ENCODE measurements at places on chromosomes 16 and 17.

DNA sequence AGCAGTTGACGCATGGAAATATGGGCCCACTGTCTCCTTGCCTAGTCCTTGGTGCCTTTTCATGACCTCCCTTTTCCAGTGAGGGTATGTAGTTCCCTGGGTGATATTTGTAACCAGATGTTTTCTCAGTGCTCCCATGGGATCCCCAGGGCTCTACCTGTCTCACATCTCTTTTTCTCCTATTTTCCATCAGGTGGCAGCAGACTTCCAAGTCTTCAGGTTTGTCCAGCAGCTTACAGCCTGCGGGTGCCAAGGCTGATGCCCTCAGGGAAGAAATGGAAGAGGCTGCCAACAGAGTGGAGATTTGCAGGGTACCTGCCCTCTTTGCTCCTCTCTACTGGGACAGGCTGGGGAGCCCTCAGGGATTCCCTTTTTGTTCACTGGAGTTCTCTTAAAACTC lies 89.1 kb downstream of the ELAC2 start:
- DNase-seq: no peak

GRCh38 chr16:26521626-26522025 lies 545.1 kb upstream of the C16orf82 start:
- DNase-seq: no peak

GRCh38 chr17:78558989-78559388 lies 18.2 kb downstream of the DNAH17 start:
- no peak for DNase-seq

DNA sequence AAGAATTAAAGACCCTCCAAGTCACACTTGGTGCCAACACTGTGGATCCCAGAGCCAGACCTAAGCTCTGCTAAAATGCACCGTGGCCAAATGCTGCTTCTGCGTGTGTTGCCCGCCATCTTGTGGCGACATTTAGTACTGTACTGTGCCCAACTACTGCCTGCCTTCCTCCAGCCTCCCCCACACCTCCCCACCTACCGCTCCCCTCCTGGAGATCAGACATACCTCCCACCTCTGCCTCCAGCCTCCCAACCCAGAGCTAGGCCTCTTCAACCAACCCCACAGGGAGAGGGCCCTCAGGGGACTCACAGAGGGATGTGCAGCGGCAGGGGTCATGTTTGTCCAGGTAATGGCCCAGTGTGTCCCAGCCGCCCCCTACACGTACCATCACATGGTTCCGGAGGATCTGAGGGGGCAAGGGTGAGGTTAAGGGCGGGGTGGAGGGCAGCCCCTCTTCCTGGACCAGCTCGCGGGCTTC lies 5.5 kb downstream of the GAS2L2 start:
- no peak for DNase-seq

- DNase-seq: no peak
Observed at GRCh38 chr17:44584443-44584842, 27.2 kb downstream of the FZD2 start.
